Eye (tissue), 1 donor: ENCODE measurements at places on chromosomes 4 and X.
A peak's percentile ranks its signal among the peaks of the same experiment; 100 is the strongest.

DNA sequence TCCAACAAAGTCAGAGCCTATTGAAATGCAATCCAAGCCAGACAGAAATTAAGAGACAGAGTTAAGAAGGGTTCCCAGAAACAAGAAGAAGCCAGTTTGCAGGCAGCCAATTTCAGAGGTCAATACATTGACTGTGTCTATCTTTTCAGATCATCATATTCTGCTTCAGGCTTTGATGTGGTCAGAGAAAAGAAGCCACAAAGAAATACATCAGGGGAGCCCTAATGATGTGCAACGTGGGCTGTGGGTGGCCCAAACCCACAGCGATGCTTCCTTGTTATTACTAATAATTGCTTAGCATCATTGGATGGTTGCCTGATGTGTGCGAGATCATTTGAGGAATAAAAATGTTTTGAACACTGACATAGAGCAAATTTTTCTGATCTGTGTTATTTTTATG, 99.0 kb upstream of the DUSP21 start:
- DNase-seq = no peak

DNA sequence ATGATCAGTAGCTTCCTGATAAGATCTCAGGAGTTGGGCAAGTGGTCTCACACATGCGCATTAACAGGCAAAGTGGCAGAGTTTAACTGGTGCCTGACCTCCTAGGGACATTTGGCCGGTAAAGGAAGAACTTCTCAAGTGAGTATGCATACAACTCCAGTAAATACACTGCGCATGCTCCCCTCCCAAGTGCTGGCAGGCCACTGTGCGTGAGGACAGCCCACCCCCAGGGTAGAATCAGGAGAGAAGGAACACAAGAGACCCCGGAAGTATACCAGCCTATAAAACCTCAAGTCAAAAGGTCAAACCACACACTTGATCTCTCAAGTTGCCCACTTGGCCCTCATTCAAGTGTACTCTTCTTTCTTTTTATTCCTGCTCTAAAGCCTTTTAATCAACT, 225.5 kb upstream of the ANKRD50 start:
- DNase-seq = no peak

DNA sequence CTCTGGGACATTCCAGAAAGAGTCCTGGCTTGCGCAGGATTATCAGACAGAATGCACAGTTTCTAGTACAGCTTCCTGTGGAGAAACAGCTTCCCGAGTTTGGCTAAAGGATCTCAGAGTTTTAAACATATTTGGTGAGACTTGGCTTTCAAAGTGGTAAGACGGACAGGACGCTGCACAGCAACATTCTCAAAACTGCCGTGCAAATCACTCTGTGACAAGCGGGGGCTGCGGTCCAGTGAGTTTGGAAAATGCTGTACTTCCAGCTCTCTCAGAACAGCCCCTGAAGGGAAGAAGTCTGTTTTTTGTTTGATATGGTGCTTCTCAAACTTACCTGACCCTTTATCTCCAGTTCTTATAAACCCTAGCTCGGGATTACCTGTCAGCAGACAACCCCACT, 18.1 kb downstream of the LGI2 start:
- DNase-seq = no peak

DNA sequence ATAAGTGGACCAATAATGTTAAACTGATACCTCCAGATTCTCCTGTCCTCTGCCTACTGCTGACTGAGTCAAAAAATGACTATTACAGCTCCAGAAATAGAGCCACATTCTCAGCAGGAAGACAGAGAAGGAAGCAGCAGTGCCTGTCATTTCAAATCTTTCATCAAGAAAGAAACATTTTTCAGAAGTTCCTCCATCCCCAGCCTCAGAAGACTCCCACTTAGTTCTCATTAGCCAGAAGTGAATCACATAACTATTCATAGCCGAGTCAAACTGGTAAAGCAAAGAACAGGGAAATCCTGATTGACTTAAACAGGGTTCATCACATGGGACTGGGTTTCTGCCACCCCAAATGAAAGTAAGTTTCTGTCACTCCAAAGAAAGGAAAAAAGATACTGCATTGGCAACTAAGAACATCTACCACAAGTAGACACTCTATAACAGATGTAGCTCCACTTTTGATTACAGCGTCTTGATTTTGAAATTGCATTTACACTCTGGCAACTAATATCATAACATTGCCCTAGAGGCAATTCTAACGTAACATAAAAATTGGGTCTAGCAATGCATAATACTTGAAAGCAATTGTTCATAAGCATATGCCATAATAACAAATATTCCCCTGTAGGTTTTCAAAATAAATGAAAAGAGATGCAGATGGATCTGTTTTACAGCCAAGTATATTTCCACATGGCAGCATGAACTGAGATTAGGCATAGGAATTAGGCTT, 599.8 kb downstream of the GALNTL6 start:
- peak; percentile 42 for DNase-seq

GRCh38 chr4:7698584-7698983, 241.1 kb downstream of the AFAP1 start:
- DNase-seq = no peak

- DNase-seq = no peak
Measured at GRCh38 chr4:35506161-35506560, 738.2 kb downstream of the ARAP2 start.

GRCh38 chr4:1910643-1911042, 39.5 kb downstream of the NSD2 start:
- DNase-seq = peak; percentile 82

- no peak for DNase-seq
Measured at GRCh38 chr4:37393321-37393720, 148.8 kb downstream of the NWD2 start.

DNA sequence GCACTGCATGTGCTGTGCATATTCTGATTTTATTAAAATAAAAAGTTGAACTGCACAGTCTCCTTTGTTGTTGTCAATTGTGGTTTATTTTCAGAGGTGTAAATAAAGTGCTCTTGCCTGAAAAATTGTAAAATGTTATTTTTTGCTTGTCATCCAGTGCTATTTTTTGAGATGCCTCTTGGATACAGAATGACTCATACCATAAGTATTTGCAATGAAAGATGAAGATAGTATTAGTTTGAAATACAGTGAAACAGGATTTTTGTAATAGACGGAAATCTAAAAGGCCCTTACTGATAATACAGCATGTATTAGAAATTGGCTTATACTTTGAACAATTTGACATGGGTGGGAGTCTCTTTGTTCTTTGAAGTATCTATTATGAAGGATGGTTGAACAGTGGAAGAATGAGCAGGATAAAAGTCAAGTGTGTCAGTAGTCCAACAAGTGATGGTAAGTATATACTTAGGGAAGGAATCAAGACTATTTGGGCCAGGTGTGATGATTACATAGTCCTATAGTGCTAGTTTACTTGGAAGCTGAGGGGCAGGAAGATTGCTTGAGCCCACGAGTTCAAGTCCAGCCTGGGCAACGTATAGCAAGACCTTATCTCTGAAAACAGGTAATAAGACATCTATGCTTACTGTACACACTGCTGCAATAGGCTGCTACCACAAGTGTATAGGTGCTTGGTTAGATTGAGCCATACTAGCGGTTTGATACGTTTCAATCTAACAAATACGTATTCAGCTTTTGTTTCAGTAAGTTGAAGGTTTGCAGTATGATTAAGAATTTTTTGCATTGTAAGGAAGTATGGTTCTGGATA, 16.4 kb downstream of the DDX3X start:
- peak; percentile 14 for DNase-seq
